Sigmoid colon (tissue), 7 donors: ENCODE measurements at places on chromosomes 4 and X. TPM values are rescaled to one million over a fixed set of nuclear protein-coding genes. Genes with fewer than 3 reads are reported as not detected.

DNA sequence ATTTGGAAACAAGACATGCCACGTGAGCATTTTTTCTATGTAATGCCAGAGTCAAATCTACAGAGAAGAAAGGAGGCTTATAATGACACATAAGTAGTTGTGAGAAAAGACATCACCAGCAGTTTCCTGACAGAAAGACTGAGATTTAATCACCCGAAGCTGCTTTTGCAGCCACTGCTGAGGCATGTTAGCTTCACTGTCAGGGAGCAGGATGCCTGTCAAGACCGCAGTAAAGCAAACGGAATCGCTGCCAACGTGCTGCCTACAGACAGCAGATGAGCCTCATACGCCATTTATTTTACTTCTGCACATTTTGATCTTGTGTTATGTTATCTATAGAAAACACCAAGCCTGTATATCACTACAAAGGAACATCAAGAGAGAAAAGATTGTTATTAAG lies 68.7 kb upstream of the NDST3 start:
- H3K4me1 ChIP-seq = no peaks in the 10 kb centered on the region
- H3K27me3 ChIP-seq = no peaks in the 10 kb centered on the region
- H3K4me3 ChIP-seq = no peak overlapping the region
- no peak for DNase-seq
- H3K27ac ChIP-seq = no peak overlapping the region
- H3K36me3 ChIP-seq = no peaks in the 10 kb centered on the region

DNA sequence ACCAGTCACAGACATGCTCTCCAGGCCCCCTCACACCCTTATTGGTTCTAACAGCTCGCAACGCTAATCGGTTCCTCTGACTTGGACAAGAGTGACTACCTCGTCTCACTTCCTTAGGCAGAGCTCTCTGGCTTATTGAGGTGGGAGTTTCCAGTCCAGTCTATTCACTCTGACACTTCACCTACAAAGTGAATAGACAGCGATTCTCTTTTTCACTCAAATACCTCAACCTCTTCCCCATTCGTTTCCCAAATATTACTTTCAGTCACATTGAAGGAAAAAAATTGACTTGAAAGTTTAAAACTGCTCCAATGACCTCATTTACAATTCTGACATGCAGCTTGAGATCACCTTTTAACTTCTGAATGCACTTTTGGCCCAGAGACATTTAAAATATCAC lies 17.7 kb downstream of the HELT start:
- no peak overlapping the region for H3K27ac ChIP-seq
- H3K4me3 ChIP-seq = no peak overlapping the region
- H3K4me1 ChIP-seq = no peaks in the 10 kb centered on the region
- no peak for DNase-seq

GRCh38 chr4:184472614-184473498 lies 1.5 kb downstream of the IRF2 start:
- peak overlapping the region; percentile 97 for H3K27ac ChIP-seq
- peaks cover 32% of the 10 kb centered on the region for H3K4me1 ChIP-seq
- H3K4me3 ChIP-seq = peak overlapping the region; percentile 80
- no peaks in the 10 kb centered on the region for H3K27me3 ChIP-seq

- H3K4me1 ChIP-seq = no peaks in the 10 kb centered on the region
- H3K36me3 ChIP-seq = no peaks in the 10 kb centered on the region
- peaks cover 27% of the 10 kb centered on the region for H3K27me3 ChIP-seq
- H3K4me3 ChIP-seq = no peak overlapping the region
These were observed 8.3 kb downstream of the PPP2R3B start for GRCh38 chrX:378443-378842.

DNA sequence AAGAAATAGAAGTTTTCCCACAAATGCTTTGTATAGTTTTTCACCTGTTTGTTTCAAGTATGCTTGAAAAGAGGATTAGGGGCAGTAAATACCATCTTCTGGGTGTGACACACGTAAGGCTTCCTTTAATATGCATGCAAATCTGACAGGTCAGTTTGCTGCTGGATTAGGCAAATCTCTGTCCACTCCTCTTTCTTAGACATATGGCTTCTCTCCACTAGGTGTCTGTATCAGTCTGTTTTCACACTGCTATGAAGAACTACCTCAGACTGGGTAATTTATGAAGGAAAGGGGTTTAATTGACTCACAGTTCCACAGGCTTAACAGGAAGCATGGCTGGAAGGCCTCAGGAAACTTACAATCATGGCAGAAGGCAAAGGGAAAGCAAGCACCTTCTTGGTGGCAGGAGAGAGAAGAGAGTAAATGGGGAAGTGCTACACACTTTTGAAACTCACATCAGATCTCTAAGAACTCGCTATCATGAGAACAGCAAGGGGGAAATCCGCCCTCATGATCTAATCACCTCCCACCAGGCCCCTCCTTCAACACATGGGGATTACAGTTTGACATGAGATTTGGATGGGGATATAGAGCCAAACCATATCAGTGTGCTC lies 66.9 kb downstream of the TAB3 start:
- no peak overlapping the region for H3K27ac ChIP-seq
- no peaks in the 10 kb centered on the region for H3K36me3 ChIP-seq
- H3K27me3 ChIP-seq = no peaks in the 10 kb centered on the region
- H3K4me1 ChIP-seq = no peaks in the 10 kb centered on the region
- H3K4me3 ChIP-seq = no peak overlapping the region

The HS3ST1 gene
- total RNA-seq = 0.68 TPM

The RAB41 gene
- total RNA-seq = not detected

The TRPC5OS gene
- not detected for total RNA-seq

The ZNF630 gene
- total RNA-seq = 7.5 TPM

The GYPA gene
- total RNA-seq = not detected

The ANOS1 gene
- total RNA-seq = 0.33 TPM

The SORBS2 gene
- total RNA-seq = 849 TPM
